ENCODE measurements at places on chromosomes 12 and 14.

DNA sequence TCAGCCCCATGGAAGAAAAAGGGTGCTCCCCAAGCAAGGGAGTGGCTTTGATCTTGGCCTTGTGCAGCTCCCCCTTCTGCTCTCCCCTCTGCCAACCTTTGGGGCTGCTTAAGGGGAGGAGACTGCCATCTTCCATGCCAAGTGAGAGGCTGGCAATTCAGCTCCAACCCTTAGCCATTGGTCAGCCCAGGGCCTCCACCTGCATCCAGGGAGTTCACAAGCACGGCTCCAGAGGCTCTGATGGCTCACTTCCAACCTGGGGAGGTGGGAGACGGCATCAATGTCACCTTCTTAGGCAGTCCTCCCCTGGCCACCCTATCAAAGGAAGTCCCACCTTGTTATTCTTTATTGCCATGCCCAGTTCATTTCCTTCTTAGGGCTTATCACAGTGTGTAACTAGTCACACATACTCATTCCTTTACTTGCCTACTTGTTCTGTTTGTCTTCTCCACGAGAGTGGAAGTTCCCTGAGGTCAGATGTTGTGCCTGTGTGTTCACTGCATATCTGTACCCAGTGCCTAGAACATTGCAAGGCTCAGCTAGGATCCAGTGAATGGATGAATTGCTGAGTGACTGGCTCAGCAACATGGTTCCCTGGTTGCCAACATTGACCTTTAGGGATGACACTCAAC, 5.0 kb downstream of the HDAC7 start:
- peaks cover 81% of the 10 kb centered on the region for H3K4me1 ChIP-seq
- H3K36me3 ChIP-seq: no peaks in the 10 kb centered on the region
- no peak overlapping the region for H3K4me3 ChIP-seq
- H3K27ac ChIP-seq: peak overlapping the region; percentile 98
- no peaks in the 10 kb centered on the region for H3K27me3 ChIP-seq

DNA sequence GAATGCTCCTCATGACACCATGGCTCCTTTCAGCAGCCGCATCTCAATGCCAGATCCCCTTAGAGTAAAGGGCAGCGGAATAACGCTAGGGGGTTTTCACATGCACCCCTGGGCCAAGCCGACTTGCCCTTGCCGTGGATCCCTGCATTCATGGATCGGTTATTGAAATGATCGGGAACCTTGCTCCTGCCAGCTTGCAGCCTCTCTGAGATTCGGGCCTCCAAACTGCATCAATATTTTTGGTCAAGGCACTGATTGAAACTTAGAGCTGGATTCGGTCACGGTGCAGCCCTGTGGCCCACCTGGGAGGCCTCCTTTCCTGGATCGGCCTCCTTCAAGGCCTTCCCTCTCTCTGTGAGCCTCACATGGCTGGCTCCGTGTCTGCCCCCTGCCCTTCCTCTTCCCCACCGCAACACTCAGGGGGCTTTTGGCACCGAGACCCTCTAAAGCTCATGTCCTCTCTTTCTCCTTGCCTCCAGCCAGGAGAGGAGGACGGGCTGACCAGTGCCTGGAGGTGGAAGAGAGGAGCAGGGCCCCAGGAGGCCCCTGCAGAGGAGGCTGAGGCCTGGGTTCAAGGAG, 1.8 kb downstream of the PTPN6 start:
- H3K4me1 ChIP-seq: peaks cover 22% of the 10 kb centered on the region
- H3K36me3 ChIP-seq: peaks cover 25% of the 10 kb centered on the region
- H3K27me3 ChIP-seq: no peaks in the 10 kb centered on the region
- DNase-seq: no peak
- H3K4me3 ChIP-seq: peak overlapping the region; percentile 60

DNA sequence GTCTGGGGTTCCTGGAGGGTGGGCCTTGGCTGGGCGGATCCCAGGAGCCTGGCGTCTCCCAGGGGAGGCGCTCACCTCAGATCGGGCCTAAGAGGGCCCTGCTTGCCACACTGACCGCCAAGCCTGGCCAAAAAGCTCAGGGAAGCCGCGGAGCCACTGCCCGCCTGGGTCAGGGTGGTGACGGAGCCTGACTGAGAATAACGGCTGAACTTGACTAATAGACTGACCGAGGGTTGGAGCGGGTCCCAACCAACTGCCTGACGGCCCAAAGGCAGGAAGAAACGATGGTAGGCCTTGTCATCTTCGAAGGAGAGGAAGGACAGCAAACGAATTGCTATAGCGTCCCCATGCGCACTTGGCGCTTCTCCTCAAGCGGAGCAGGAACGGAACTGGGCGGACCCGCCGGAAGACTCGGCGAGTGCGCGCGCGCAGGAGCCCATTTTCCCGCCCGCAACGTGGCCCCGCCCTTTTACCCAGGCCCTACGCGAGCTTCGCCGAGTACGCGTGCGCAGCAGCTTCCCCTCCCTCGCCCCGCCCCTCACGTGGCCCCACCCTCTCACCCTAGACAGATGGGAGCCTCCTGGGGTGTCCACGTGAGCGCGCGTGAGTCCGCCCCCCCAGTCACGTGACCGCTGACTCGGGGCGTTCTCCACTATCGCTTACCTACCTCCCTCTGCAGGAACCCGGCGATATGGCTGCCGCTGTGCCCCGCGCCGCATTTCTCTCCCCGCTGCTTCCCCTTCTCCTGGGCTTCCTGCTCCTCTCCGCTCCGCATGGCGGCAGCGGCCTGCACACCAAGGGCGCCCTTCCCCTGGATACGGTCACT, at the start of the genes ERP29 and TMEM116:
TSS of gene ERP29 (plus strand) at position 652 of the 826 bp plus-strand sequence. CDS start at position 692, 40 bp downstream.
TSS of gene TMEM116 (minus strand) at position 391 of the 826 bp plus-strand sequence. CDS start 7,895 bp downstream, outside the sequence.
- H3K27me3 ChIP-seq: no peaks in the 10 kb centered on the region
- no peaks in the 10 kb centered on the region for H3K36me3 ChIP-seq
- peaks cover 9% of the 10 kb centered on the region for H3K4me1 ChIP-seq

DNA sequence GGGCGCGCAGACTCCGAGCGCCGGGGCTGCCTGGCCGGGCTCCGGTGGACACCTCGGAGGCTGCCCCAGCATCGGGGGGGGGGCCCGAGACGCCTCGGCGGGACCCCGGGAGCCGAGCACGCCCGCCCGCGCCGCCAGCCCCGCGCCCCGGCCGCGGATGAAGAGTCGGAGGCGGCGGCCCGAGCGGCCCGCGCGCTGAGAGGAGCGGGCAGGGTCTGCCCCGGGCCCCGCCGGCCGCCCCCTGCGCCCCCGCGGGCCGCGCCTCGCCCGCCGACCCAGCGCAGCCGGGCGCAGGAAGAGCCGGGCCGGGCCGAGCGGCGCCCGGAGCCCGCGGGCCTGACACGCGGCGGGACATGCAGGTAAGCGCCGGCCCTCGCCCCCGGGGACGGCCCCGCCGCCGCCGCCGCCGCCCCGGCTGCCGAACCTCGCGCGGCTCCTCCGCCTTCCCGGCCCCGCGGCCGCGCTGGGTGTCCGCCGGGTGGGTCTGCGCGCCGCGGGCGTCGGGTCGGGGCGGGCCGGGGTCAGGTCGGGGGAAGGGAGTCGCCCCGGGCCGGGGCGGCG, 63.7 kb downstream of the FBXL14 start:
- no peak overlapping the region for H3K27ac ChIP-seq
- H3K4me3 ChIP-seq: peak overlapping the region; percentile 33
- peaks cover 24% of the 10 kb centered on the region for H3K4me1 ChIP-seq
- DNase-seq: peak; percentile 33
- H3K36me3 ChIP-seq: no peaks in the 10 kb centered on the region

DNA sequence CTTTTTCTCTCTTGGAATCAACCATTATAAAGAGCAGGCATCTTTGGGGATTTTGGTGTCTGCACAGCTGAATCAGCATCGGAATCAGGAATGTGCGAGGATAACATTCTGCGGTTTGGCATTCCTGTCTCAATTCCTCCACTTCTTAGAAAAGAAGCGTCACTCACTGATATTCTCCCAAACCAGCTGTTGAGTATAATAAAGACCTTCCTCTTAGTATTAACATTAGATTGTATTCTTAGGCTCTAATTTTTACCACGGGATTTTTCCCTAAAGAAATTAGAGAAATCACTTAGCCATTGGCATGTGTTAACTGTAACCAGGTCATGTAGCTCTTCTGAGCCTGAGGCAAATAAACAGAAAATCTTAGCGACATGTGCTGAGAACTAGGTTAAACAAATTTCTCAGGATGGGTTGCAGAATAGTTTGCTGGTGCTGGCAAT, 128.7 kb downstream of the TMX1 start:
- H3K36me3 ChIP-seq: no peaks in the 10 kb centered on the region
- no peak for DNase-seq
- no peaks in the 10 kb centered on the region for H3K4me1 ChIP-seq
- no peaks in the 10 kb centered on the region for H3K27me3 ChIP-seq
- no peak overlapping the region for H3K4me3 ChIP-seq

- no peaks in the 10 kb centered on the region for H3K36me3 ChIP-seq
- H3K4me3 ChIP-seq: no peak overlapping the region
- no peak for DNase-seq
- H3K4me1 ChIP-seq: no peaks in the 10 kb centered on the region
- peak overlapping the region; percentile 47 for H3K27ac ChIP-seq
- no peaks in the 10 kb centered on the region for H3K27me3 ChIP-seq
Measured at GRCh38 chr12:2383325-2384028, 330.7 kb downstream of the CACNA1C start.

- H3K27ac ChIP-seq: no peak overlapping the region
- DNase-seq: no peak
- no peaks in the 10 kb centered on the region for H3K27me3 ChIP-seq
- no peaks in the 10 kb centered on the region for H3K4me1 ChIP-seq
Measured at GRCh38 chr14:75236467-75236866, 42.2 kb upstream of the FOS start.

GRCh38 chr12:103875666-103876065, 34.6 kb upstream of the NT5DC3 start:
- no peaks in the 10 kb centered on the region for H3K27me3 ChIP-seq
- DNase-seq: no peak
- no peaks in the 10 kb centered on the region for H3K36me3 ChIP-seq
- H3K4me1 ChIP-seq: no peaks in the 10 kb centered on the region
- H3K27ac ChIP-seq: no peak overlapping the region

- no peaks in the 10 kb centered on the region for H3K27me3 ChIP-seq
- no peaks in the 10 kb centered on the region for H3K4me1 ChIP-seq
- no peaks in the 10 kb centered on the region for H3K36me3 ChIP-seq
- H3K4me3 ChIP-seq: no peak overlapping the region
Measured at GRCh38 chr12:115332945-115333344, 649.0 kb upstream of the TBX3 start.

DNA sequence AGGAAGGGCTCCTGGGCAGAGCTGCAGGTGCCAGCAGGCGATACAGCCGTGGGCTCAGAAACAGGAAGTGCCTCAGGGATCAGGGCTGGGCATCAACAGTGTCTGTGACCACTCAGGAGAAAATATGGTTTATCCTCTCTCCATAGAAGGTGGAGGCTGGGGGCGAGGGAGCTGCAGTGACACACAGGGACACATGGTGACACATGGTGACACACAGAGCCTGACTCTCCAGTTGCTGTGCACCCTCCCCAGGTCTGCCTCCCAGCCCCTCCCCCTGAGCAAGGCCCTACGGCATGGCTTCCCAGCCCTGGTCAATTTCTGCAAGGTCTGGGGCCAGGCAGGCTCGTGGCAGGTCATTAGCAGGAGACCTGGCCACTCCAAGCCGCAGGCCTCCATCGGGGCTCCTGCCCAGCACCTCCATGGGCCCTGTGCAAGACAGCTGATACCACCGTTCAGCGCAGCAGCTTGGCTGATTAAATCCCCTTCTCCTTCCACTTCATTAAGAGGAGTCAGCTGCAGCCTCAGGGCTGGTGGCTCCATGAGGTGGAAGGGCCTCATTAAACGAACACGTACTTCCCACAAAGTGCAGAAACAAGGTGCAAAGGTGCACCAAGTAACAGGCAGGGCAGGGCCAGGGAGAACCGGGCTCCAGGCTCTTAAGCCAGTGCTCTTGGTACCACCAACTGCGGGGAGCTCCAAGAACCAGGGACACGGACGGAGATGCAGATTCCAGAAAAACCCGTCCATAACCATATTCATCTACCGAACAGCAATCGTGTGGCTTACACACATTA, 60.7 kb downstream of the CCNK start:
- no peak overlapping the region for H3K4me3 ChIP-seq
- H3K36me3 ChIP-seq: no peaks in the 10 kb centered on the region
- H3K27me3 ChIP-seq: no peaks in the 10 kb centered on the region
- no peak for DNase-seq

- no peak overlapping the region for H3K4me3 ChIP-seq
- no peaks in the 10 kb centered on the region for H3K27me3 ChIP-seq
- no peak for DNase-seq
- no peak overlapping the region for H3K27ac ChIP-seq
Measured at GRCh38 chr14:23297611-23298277, 4.9 kb downstream of the PPP1R3E start.

- no peaks in the 10 kb centered on the region for H3K4me1 ChIP-seq
- H3K36me3 ChIP-seq: no peaks in the 10 kb centered on the region
- no peak for DNase-seq
- H3K4me3 ChIP-seq: no peak overlapping the region
- H3K27ac ChIP-seq: no peak overlapping the region
Measured at GRCh38 chr14:22375321-22375930, 213.6 kb downstream of the DAD1 start.

- no peaks in the 10 kb centered on the region for H3K4me1 ChIP-seq
- no peaks in the 10 kb centered on the region for H3K36me3 ChIP-seq
- no peak for DNase-seq
- H3K27me3 ChIP-seq: no peaks in the 10 kb centered on the region
Measured at GRCh38 chr12:26088998-26089397, 35.8 kb downstream of the BHLHE41 start.

DNA sequence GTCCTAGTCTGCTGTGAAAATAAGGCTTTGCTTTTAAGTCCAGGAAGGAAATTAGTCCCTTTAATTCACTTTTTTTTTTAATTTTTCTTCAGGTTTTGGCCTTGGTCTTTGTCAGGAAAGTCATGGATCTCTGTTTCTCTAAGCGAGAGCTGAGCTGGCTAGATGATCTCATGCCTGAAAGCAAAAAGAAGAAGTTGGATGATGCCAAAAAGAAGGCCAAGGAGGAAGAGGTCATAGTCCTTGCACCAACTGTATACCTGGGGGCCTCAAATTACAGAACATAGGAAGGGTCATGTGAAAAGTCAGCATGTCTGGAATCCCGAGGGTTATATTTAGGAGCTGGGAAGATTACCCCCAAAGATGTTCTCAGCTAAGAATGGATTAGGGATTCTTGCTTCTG, 72.3 kb downstream of the SLC4A8 start:
- no peak for DNase-seq
- no peaks in the 10 kb centered on the region for H3K36me3 ChIP-seq
- H3K4me3 ChIP-seq: no peak overlapping the region
- H3K4me1 ChIP-seq: no peaks in the 10 kb centered on the region

DNA sequence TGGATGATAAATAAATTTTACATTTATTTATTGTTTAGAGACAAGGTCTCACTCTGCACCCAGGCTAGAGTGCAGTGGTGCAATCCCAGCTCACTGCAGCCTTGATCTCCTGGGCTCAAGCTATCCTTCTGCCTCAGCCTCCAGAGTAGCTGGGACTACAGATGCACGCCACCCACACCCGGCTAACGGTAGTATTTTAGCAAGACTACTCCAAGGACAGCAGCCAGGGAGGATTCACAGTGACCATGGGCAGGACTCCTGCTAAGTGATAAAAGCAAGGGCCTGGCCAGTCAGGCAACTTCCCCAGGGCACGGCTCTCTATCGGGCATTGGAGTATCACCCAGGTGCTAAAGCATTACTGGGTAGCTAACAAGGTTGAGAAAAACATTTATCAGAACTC, 55.4 kb downstream of the ARL6IP4 start:
- peaks cover 5% of the 10 kb centered on the region for H3K4me1 ChIP-seq
- H3K27me3 ChIP-seq: no peaks in the 10 kb centered on the region
- no peaks in the 10 kb centered on the region for H3K36me3 ChIP-seq
- no peak for DNase-seq
- no peak overlapping the region for H3K4me3 ChIP-seq

GRCh38 chr12:1330477-1330827, 263.9 kb downstream of the FBXL14 start:
- DNase-seq: no peak
- H3K4me3 ChIP-seq: no peak overlapping the region
- H3K4me1 ChIP-seq: no peaks in the 10 kb centered on the region
- H3K27ac ChIP-seq: no peak overlapping the region
- H3K27me3 ChIP-seq: no peaks in the 10 kb centered on the region

All from Peyer's patch (tissue), 4 donors.